ENCODE measurements at places on chromosomes 2 and 18.

DNA sequence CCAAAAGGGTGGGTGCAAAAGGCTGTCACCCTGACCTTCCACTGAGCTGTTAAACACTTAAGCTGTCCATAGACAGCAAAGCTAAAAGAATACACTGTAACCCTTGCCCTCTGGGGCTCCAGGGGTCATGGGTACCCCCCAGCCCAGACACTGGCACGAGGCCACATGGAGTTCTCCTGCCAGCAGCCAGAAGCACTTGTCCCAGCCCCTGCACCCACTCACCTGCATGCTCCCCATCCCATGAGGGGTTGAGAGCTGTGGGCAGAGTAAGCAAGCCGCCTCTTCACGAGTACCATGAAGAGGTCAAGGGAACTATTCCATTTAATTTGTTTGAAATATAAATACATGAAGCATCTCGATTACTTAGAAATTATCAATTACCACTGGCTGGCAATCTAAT lies 867.1 kb upstream of the ZEB2 start:
- DNase-seq = no peak

DNA sequence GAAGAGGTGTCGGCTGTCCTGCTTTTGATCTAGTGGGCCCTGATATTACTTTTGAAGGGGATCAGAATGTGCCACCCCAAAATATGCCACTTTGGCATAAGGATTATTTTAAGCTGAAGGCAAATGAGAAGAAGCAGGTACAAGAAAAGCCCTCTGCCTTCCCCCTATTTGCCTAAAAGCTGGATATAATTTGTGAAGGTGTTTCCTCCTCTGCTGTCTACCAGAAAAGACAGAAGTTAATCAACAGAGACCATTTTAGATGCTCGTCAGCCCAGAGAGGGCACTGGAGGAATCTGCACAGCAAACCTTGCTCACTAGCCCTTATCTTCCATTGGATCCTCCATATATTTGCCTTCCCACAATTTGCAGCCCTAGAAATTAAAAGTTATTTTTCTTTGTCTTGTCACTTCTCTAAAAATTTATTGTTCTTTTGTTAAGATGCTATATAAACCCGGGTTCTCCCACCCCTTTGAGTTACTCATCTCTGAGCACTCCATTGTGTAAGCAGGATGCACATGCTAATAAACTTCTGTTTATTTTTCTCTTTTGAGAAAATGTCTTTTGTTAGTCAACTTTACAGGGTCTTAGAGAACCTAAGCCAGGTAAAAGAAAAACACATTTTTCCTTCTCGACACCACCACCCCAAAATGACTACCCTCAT lies 163.2 kb upstream of the SLC1A4 start:
- no peak for DNase-seq

DNA sequence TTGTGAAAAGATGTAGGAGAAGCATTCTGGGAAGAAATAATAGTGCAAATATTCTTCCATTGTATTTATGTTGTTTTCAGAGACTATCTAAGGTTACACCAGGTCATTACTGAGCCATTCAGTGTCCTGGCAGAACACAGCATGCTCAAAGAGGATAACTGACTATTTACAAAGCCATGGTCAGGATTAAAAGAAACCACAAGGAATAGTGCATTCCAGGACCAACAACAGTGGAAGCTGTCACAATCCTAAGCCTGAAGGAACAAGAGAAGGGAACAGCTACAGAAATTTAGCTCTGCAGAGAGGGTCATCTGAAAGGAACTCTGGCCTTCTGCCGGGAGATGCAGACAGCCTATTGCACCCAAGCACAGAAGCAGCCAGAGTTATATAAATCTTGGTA lies 116.7 kb downstream of the DSC3 start:
- no peak for DNase-seq

DNA sequence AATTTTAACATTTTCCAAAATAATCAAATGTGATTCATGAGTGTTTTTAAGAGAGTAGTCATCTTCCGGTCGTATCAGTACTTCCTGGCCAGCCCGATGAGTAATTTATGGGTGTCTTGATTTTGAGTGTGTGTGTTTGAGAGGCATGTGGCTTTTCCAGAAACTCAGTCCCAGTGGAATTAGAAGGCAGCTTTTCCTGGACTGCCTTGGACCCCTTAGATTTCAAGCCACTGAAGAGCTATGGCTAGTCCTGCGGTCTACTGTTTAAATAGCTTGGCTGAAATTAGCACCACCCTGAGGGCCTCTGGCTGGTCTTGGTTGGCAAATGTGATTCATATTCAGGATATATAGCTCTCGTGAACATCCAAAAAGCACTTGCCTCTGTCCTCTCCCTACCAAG lies 59.4 kb downstream of the HK2 start:
- DNase-seq = no peak
